ENCODE measurements at places on chromosomes 6 and 20.

DNA sequence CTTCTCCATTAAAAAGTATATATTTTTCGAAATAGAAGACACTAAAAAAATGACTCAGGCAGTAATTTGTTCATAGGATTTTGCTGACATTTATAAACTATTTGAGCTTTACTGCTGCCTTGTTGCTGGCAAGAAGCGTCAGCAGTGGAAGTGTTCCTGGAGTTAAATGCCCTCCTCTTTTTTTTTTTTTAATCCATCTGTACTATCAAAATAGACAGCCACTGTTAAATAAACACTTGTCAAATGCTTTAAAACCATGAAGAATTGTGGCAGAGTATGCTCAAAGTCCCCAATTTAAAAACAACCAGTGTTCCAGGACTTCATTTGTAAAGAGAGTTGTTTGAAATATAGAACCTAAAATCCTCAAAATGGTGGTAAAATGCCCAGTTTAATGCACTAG is 253.8 kb downstream of the NKAIN2 start:
- no peak for DNase-seq

DNA sequence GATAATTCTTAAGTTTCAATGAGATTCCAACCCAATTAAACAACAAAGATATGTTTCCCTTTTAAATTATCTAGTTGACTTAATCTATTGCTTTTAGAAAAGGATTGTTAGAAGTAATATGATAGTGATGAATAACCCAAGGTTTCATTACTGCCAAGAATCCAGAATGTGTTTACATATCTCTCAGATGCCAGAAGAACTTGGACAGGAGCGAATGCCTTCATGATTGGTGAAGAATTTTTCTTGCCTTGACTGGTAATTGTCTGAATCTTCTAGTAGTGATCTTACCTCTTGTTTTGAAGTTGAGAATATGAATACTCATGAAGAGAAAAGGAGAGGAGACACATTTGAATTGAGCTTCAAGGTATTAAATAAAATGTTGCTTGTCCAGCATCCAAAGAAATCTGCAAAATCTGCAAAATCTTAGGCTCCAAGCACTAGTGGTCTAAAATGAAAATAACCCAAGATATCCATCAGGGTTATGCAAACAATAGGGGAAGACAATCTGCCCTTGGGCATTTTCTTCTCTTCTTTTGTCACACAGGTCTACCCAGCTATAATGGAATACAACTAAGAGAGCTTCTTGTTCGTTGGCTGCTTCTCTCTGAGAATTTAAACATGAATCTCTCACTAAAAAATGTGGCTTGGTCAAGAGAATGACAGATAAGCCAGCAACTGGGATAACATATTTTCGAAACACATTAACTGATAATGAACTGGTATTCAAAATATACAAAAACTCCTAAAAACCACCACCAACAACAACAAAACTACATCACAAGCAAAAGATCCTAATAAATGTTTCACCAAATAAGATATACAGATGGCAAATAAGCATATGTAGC is 928.9 kb downstream of the EYS start:
- no peak for DNase-seq

GRCh38 chr6:68777956-68778355 is 142.9 kb downstream of the ADGRB3 start:
- no peak for DNase-seq

DNA sequence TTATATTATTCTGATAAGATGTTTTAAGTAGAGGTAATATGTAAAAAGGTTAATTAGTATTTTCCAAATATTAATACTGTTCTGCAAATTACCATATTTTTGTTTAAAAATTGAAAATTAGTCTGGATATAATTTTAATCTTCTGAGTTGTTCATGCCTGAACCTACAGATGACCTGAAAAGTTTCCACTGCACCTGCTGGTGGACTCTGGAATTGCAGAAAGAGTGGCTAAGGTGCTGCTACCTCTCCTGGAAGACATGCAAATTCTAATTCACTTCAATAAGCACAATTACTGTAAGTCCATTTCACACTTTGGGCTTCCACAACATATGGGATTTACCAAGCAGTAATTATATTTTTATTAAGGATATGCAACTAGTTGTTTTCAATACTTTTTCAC is 77.7 kb upstream of the OLIG3 start:
- DNase-seq = no peak

GRCh38 chr6:31592396-31592771 is 422 bp downstream of the NCR3 start:
- DNase-seq = no peak

DNA sequence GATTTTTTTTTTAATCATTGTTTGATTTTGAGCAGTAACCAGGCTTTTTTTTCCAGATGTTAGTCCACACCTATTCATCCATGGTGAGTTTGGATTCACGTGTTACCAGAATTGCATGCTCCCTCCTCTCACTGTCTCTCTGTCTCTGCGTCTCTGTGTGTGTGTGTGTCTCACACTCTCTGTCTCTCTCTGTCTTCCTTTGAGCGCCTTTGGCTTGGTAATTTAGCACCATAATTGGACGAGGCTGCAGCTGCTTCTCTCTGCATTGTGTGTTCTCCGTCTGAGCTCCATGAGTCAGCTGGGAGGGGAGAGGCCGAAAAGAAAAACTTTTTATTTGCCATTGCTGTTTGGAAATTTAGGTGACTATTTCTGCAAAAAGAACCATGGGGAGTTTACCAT is 3.4 kb downstream of the TFAP2B start:
- DNase-seq = no peak

DNA sequence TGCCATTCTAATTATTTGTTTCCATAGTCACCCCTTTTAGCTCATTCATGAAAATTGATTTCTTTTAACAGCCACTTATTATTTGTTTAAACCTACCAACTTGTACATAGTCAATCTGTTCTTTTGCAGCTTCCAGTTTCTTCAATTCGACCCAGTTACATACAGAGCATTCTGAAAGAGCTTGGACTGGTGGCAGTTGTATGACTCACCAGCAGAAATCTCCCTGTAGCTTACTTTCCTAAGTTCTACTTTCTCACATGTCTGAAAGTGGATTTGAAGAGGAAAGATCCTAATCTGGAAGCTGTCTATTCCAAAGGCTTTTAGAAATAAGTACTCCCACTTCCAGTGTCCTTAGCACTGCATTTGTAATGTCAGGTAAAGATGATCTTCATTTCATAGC is 447.9 kb downstream of the HTR1B start:
- DNase-seq = no peak

- no peak for DNase-seq
Observed at GRCh38 chr6:16618962-16619361, 142.3 kb downstream of the ATXN1 start.

DNA sequence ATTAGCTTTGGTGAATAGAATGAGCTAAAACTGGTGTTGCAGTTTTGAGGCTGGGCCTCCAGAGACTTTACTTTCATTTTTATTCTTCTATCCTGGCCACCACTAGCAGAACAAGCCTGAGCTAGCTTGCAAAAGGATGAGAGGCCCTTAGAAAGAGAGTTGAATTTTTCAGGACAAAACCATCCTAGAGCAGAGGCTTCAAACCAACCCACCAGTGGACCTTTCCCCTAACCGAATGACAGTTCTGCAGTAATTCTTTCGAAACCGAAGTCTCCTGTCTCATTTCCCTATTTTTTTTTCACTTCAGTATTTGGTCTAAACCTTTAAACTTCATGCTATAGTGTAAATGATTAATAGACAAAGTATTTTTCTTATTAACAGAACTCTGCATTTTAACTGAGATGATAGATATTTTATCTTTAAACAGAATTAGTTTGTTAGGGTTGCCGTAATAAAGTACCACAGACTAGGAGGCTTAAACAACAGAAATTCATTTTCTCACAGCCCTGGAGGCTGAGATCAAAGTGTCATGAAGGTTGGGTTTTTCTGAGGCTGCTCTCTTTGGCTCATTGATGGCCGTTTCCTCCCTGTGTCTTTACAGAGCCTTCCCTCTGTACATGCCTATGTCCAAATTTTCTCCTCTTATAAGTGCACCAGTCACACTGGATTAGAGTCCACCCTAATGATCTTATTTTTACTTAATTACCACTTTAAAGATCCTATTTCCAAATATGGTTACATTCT is 80.6 kb upstream of the PAK5 start:
- no peak for DNase-seq

DNA sequence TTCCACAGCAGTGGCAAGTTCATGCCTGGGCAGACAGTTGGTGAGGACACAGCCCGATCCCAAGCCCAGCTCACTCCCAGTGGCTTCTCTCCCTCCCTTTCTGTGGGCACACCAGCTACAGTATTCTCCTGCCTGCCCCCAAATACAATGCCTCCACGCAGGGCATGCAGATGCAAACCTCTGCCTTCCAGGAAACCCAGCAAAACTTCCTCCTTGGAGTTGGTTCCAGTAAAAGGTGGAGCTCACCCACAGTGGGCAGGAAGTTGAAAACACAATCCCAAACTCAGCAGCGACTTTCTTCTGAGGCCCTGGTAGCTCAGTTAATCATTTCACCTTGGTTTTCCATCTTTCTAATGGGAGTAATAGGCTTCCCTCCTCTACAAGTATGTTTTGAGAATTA is 93.7 kb downstream of the LY86 start:
- no peak for DNase-seq

DNA sequence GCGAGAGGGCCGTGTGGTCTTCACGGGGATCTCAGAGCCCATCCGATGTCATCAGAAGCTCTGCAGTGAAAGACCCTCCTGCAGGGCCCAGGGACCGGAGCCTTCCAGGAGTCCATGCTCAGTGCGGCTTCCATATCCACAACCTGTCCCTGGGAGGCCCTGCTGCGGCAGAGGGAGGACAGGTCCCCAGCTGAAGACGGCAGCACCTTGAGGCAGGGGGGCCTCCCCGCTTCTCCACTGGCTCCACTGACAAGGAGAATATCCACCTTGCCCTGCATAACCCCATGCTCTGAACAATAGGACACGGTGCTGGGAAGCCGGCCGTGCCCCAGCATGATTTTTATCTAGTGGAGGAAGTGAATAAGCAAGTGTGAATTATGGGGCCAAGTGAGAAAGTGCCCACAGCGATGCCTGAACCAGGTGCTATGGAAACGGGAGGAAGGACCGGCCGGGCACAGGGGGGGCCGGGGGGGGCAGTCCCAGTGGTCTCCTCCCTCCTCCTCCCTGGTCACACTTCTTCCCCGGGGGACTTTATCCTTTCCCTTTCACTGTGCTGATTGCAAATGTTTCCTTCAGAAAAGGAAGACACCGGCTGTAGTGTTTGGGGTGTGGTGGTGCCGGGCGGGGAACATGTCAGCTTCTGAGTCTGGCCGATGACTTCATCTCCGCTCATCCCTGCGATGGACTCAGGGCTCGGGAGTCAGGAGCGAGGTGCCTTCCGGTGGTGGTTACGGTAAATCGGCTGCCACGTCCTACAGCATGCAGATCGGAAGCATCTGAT is 225.1 kb downstream of the ERMARD start:
- DNase-seq = no peak

DNA sequence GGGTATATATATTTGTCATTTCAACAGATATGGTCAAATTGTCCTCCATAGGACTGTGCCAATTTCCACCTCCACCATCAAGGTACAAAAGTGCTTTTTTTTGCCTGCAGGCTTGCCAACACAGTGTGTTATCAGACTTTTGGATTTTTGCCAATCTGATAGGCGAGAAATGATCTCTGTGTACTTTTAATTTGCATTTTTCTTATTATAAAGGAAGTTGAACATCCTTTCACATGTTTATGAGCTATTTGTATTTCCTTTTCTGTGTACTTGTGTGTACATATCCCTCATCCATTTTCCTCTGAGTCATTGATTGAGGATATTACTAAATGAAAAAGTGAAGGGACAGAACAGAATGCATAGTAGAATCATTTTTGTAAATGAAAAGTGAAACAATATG is 39.0 kb upstream of the PTPN1 start:
- DNase-seq = no peak

GRCh38 chr6:166056637-166057036 is 111.0 kb downstream of the TBXT start:
- DNase-seq = no peak

DNA sequence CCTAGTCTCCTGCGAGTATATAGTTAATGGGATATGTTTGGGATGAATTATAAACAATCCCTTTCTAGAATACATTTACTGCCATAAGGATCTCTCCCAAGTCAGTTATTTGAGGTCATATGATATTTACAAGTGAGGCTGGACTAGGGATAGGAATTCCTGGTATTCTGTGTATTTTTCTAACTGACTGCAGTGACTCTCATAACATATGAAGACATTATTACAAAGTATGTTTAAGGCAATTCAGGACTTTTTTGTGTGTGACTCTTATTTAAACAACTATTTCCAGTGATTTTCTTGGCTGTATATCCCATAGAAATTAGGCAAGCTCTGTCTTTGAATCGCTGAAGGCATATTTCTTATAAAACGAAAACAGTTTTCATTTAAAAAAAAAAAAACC is 18.4 kb upstream of the TNFAIP3 start:
- no peak for DNase-seq

- peak; percentile 15 for DNase-seq
Observed at GRCh38 chr6:137873273-137873762, 6.3 kb downstream of the TNFAIP3 start.

- no peak for DNase-seq
Observed at GRCh38 chr20:59484228-59484627, 120.1 kb upstream of the PHACTR3 start.

GRCh38 chr20:36604952-36605398 is 604 bp upstream of the RAB5IF start:
- DNase-seq = no peak

GRCh38 chr6:158666628-158667359 is 16.9 kb downstream of the SYTL3 start:
- no peak for DNase-seq

DNA sequence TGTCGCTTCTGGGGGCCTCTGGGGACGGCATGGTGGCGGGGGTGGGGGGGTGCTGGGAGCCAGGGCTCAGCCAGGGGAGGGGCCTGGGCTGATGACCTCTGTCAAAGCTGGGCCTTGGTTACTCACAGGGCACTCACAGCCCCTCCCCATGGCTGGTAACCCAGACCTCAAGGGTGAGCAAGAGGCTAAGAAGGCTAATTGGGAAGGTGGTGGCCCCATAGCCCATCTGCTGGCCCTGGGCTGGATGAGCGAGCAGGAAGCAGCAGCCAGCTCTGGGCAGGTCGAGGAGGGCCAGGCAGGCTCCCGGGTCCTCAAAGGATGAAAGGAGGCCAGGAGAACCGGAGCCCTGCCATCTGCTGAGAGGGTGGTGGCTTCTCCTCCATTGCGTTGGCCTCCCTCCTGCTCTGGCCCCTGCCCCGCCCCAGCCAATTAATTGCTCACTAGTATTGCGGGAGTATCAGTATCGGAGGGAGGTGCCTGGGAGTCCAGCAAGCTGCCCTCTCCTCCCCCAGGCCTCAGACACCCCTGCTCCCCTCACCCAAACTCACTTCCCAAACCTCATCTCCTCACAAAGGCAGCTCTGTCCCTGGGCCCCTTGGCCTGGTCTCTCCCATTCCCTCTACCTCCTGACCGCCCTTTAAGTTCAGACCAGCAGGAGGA is 1.0 kb upstream of the CDSN start:
- no peak for DNase-seq

GRCh38 chr6:117601811-117602150 is 530 bp downstream of the GOPC start:
- no peak for DNase-seq
